ENCODE measurements at places on chromosomes 6 and 20.

DNA sequence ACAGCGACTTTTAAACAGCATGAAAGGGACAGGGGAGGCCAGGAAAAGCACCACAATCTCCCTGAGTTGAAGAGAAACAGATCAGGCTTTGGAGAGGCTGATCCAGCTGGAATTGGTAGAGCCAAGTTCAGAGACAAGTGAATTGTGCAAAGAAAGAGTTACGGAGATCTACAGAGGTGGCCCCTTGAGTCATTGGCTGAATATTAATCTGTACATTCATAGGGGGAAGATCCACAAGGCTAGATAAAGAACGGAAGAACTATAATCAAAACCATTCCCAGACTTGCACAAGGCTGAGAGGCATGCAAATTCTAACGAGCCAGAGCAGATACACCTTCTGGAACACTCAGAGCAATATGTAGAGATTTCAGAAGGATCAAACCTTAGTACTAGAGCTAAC, 14.2 kb upstream of the FOXQ1 start:
- DNase-seq: no peak

DNA sequence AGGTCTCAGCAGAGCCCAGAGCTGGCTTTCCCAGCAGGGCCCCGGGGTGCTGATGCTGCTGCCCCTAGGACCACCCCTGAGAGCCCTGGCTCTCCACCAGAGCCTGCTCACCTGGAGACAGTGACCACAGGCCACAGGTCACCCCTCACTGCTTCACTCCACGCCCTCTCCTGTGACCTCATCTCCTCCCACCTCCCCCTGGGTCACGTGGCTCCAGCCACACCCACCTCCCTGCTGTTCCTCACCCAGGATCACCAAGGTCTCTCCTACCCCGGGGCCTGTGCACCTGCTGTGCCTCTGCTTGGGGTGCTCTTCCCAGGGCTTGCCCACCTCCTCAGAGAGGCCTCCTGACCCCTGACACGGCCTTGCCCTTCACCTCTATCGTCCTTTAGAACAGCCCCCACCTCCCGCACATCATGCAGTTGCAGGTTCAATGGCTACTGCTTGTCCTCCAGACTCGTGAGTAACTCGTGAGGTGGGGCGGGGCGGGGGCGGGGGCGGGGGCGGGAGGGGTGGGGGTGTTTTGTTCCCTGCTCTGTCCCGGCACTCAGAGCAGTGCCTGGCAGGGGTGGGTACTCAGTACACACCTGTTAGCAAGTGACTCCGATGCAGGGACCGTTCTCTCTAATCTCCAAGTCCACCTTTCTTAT, 468.0 kb downstream of the PREX1 start:
- DNase-seq: no peak

GRCh38 chr6:34817446-34817845, 25.6 kb downstream of the BLTP3A start:
- DNase-seq: no peak

- no peak for DNase-seq
Measured at GRCh38 chr6:8391934-8392333, 43.4 kb downstream of the SLC35B3 start.

DNA sequence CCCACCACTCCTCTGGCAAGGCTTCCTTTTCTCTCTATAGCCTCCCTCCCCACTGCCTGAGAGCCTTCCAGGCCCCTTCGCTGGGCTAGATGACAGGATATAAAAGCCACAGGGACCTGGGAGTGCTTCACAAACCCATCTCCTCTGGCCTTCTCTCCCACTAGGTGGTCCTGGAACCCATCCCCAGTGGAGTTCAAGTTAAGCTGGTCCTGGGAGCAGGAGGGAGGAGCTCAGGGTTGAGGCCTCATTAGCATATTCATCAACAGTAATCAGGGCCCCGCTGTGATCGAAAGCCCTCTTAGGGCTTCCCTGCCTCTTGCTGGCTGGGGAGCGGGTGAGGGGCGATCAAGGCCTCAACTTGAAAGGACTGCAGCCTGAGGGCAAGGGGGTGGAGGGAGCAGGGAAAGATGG, 9.1 kb downstream of the EBF4 start:
- DNase-seq: no peak

DNA sequence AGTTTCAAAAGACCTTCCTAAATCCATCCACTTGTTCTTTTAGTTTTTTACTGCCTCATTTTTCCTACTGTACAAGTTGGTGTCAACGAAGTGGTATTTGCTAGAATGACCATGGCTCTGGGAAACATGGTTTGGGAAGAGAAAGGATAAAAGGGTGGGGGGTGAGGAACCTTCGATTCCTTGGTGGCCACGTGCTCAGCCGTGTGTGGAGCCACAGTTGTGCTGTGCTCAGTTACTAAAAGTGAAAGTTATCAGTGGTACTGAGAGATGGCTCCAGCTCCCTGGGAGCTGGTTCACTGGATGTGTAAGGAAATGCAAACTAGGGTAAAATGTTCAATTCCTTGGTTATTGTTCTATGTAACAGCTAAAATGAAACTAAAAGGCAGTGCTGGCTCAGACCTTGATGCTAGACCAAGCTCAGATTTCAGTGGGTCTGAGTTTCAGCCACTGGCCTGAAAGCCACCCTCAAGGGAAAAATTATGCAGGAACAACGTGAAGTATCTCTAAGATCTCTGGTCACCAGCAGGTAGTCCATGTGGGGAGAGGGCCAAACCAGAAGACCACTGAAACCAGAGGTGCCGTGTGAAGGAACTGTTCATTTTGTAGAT, 7.4 kb upstream of the SLC22A2 start:
- DNase-seq: no peak

DNA sequence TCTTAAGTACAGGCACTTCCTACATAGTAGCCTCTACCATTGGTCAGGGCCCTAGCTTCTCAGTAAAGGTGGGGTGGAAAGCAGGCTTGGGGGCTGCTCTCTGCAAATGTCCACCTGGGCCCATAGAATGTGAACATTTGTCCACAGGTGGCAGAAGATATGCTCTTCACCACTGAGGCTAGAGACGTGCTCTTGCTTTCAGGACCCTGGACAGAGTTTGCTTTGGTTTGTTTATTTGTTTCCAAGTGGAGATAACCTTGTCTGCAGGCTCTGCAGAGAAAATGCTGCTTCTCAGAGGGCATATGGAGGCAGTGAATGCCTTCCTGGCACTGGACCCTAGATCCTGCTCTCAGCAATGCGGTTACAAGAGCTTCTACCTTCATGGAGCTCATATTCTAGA, 129.0 kb downstream of the F13A1 start:
- no peak for DNase-seq

DNA sequence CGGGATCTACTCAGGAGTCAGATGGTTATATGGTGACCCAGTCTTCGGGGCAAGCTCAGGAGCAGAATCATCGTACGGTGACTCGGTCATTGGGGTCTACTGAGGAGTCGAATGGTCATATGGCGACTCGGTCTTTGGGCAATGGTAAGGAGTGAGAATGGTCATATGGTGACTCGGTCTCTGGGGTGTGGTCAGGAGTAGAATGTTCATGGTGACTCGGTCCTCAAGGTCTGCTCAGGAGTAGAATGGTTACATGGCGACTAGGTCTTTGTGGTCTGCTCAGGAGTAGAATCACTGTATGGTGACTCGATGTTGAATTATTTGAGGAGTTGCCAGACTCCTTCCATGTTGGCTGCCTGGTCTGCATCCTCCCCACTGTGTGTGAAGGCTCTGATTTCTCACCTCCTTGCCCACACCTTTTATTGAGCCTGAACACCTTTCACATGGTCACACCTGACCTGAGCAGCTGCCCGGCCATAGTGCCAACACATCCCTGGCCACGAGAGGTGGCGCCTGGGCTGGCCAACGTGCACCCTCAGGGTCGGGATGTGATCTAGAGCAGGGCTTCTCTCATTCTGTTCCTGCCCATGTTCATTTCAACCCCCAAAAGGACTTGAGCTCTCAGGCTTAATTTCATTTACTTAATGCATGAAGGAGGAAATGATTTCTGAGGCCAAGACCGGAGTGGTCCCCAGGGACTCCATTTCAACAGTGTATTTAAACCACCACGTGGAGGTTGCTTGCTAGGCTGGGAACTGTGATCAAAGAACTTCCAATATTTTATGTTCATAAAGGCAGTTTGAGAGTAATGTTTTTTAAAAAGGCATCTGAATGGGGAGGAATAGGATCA, 119.5 kb downstream of the PHACTR3 start:
- no peak for DNase-seq

- DNase-seq: no peak
Measured at GRCh38 chr6:169156793-169157147, 96.9 kb downstream of the THBS2 start.

DNA sequence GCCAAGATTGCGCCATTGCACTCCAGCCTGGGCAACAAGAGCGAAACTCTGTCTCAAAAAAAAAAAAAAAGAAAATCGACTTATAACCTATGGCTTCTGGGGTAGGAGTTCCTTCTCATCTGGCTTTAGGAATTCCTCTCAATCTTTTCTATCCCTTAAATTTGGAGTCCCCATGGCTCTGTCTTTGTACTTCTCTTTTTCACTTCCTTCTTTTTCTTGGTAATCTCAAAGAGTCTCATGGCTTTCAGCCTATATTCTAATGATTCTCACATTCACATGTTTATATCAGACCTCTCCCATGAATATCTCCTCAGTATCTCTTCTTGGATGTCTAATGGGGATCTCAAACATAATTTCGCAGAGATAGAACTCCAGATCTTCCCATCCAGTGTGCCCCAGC, 42.8 kb upstream of the RALGAPA2 start:
- no peak for DNase-seq

DNA sequence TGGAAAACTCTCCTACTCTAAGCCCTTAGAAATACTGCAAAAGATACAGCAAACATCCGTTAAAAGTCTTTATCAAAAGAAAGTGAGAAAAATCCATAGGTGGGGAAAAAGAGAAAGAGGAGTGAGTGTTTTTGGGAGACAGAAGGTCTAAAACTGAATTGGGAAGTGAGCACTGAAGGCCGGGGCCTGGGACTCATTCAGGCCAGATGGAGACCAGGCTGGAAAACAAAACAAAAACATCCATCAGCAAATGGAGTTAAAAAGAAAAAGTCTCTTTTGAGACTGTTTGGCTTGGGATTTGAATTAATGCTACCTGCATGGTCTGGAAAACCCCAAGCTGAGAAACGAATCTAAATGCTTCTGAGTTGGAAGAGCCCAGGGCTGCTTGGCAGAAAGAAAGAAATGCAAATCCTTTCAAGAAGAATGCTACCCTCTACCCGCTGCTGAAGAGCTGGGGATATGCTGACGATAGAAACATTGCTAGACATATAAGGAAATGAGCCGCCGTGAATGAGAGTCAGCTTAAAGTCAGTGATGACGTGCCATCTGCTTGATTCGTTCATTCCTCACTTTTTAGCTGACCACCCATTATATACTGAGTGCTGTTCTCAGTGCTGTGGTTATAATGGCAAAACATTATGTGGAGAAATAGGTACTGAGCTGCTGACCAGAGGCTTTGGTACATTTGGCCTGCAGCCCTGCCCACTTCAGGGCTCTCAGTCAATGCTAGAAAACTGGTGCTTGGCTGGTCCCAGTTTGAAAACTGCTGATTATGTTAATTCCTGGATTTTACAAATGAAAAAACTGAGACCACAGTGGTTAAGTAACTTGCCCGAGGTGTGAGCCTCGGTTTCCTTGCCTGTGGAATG, 28.0 kb upstream of the TULP4 start:
- DNase-seq: no peak

DNA sequence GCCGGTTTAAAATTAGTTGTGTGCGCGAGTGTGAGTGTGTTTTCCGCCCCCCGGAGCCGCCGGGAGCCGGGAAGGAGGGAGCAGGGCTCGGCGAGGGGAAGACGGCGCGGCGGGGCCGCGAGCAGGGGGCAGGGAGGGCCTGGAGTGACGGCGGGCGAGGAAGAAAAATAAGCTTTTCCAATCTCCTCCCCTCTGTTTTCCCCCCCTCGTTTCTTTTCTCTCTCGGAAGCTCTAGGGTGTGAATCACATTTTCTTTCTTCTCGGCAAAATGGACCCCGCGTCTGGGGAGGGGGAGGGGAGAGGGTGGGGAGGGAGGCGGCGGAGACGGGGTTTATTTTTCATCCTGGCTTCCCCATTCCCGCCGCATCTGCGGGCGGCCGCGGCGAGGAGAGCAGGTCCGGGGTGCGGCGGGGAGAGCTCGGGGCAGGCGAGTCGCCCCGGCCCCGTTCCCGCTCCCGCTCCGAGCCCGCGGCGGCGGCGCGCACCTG, 881 bp downstream of the BICRAL start:
- peak; percentile 83 for DNase-seq

- DNase-seq: no peak
Measured at GRCh38 chr6:106549521-106549920, 79.8 kb downstream of the RTN4IP1 start.

- no peak for DNase-seq
Measured at GRCh38 chr6:117477988-117478852, 4.3 kb upstream of the DCBLD1 start.

DNA sequence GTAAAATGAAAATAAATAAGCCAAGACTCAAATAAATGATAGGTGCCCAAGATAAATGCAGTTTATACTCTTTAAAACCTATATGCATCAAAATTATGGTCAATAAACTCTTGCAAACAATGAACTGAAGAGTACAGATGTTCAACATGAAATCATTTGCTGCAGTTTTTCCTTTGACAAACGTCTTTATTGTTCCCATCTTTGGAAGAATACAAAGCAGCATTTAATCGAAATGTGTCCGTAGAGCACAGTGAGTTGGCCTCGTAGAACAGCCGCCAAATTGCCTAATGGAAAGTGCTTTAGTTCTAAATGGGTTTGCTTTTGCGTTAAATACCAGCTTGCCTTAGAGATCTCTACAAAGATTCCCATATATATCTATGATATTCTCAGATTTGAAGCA, 447.4 kb downstream of the PKHD1 start:
- DNase-seq: no peak

DNA sequence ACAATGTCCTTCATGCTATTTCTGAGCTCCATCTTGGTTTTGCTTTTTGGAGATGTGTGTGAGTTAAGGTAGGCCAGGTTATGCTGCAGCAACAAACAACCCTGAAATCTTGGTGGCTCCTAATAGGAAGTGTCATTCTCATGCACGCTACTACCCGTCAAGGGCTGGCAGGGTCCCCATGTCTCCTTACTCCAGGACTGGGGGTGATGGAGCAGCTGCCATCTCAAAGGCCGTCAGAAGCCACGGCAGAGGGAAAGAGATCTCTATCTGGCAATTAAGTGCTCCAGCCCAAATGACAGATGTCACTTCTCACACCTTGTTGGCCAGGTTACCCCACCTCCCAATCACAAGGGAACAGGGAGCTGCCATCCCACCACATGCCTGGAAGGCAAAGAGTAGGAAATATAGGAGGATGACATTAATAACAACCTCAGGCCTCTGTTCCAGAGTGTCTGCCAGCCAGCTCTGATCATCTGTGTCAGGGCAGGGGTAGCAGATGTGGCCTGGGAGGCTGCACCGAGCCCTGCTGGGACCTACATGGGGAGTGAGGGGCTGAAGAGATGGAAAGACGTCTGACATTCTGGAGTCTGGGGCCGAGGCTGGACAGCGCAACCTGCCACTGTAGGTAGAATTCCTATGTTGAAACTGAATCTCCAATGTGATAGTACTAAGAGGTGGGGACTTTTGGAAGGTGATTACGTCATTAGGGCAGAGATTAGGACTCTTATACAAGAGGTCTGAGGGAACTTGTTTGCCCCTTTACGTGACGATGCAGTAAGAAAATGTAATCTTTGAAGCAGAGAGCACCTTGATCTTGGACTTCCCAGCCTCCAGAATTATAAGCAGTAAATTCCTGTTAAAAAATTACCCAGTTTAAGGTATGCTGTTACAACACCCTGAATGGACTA, 4.8 kb upstream of the SDCBP2 start:
- no peak for DNase-seq

- no peak for DNase-seq
Measured at GRCh38 chr6:169230946-169231789, 22.5 kb downstream of the THBS2 start.
